ENCODE measurements at places on chromosomes 1 and 21. TPM values are rescaled to one million over a fixed set of nuclear protein-coding genes. Genes with fewer than 3 reads are reported as not detected.
A peak's percentile ranks its signal among the peaks of the same experiment; 100 is the strongest.

PRRX1 gene
- 356 TPM for polyA plus RNA-seq

LEMD1 gene
- not detected for polyA plus RNA-seq

LCE3E gene
- not detected for polyA plus RNA-seq

LAMC2 gene
- 0.15 TPM for polyA plus RNA-seq

RAB42 gene
- 5.5 TPM for polyA plus RNA-seq

HSD3B1 gene
- not detected for polyA plus RNA-seq

HSD3B2 gene
- polyA plus RNA-seq: not detected

RORC gene
- polyA plus RNA-seq: 0.03 TPM

PLEKHN1 gene
- not detected for polyA plus RNA-seq

NTNG1 gene
- 0.03 TPM for polyA plus RNA-seq

NPL gene
- polyA plus RNA-seq: 2.5 TPM

DNA sequence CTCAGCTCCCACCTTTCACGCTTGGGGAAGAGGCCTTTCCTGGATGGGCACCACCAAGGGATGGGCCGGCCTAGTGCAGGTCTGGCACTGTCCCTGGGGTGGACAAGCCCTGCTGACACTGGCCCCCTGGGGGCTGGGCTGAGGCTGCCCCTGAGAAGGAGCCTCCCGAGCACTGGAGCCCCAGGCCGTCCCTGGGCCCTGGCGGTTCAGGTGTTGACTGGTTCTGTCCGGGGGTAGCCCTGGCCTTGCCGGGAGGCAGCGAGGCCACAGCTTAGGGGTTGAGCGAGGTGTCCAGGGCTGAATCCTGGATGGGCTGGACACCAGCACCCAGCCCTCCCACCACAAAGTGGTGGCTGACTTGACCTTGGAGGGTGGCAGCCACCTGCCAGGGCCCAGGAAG is 49.7 kb upstream of the ACTRT2 start:
- DNase-seq: no peak

GRCh38 chr1:8597455-8597854 is 220.0 kb downstream of the RERE start:
- DNase-seq: peak; percentile 24

DNA sequence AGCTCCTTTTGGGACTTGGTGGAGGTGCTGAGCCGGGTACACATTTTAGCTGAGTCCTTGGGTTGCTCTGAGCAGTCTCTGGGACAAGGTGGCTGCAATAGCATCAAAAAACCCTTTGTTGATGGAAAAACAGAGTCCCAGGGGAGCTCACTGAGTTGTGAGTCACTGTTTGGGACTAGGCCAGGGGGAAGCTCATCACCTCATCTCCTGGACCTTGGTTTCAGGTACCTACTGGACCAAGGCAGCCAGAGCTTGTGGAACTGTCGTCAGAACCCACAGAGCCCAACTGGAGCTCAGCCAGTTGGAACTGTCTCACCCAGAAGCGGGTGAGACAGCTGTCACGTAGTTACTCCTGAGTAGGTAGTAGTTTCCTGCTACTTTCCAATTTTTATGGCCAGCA is 146.7 kb downstream of the HLX start:
- no peak for DNase-seq

GRCh38 chr1:198669023-198669698 is 30.3 kb downstream of the PTPRC start:
- DNase-seq: peak; percentile 22

GRCh38 chr21:34022627-34023335 is 50.6 kb upstream of the MRPS6 start:
- DNase-seq: no peak

DNA sequence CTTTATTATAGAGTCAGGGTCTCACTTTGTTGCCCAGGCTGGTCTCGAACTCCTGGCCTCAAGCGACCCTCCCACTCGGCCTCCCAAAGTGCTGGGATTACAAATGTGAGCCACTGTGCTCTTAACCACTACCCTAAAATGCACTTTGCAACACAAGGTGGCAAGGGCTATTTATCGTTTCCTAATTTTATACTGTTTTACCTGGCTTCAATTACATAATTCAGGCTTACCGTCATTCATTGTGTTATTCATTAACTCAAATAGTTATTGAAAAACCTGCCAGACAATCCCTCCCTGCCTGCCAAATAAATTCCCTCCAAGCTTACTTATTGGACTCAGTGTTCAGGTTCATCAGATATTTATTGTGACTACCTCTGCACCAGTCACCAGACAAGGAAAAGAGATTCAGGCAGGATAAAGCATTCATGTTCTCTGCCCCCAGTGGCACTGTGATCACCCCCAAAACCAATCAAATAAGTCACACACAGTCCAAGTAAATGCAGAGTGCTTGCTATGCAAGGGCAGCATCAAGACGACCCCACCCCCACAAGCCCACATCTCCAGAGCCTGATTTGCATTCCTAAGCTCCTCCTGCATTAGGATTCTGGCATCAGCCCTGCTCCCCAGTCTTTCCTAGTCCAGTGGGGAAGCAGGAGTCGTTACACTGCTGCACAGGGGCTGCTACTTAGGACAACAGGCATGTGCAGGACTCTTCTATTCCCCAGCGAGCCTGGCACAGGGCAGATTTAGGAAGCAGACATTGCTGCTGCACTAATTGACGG is 8.1 kb downstream of the PAQR7 start:
- no peak for DNase-seq

GRCh38 chr1:43934101-43934985 is 742 bp downstream of the ARTN start:
- DNase-seq: peak; percentile 96

- DNase-seq: no peak
Observed at GRCh38 chr1:234743791-234744611, 134.0 kb upstream of the IRF2BP2 start.

DNA sequence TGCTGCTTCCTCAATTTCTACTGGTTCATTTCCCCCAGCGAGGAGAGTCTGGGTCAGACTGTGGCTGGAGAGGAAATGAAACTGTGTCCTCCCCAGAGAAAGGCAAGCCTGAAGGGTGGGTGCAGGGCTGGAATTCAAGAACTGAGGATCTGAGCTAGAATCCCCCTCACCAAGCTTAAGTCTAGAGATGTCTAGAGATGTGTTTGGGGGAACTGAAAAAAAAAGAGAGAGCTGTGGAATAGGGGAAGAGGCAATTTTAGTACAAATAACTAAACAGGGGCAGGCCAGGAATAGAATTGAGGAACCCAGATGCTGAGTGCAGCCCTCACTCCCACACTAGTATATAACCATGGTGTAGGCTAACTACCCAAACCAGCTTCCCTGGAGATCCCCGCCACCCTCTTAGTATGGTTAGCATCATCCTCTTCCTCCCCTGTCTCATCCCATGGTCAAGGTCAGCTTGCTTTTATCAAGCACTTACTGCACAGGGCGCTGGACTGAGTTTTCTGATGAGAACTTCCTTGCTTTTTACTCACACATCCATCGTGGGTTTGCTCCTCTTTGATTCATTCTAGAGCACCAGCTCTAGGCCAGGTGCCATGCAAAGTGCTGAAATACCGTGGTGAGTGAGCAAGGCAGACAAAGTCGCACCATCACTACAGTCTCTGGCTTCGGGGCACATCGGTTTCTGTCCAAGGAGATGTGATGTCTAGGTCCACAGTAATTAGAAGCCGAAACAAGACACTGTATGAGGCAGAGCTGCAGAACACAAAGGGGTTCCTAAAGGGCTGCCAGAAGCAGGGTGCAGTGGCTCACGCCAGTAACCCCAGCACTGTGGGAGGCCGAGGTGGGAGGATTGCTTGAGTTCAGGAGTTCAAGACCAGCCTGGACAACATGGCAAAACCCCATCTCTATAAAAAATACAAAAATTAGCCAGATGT is 112.9 kb upstream of the IPO9 start:
- DNase-seq: no peak

DNA sequence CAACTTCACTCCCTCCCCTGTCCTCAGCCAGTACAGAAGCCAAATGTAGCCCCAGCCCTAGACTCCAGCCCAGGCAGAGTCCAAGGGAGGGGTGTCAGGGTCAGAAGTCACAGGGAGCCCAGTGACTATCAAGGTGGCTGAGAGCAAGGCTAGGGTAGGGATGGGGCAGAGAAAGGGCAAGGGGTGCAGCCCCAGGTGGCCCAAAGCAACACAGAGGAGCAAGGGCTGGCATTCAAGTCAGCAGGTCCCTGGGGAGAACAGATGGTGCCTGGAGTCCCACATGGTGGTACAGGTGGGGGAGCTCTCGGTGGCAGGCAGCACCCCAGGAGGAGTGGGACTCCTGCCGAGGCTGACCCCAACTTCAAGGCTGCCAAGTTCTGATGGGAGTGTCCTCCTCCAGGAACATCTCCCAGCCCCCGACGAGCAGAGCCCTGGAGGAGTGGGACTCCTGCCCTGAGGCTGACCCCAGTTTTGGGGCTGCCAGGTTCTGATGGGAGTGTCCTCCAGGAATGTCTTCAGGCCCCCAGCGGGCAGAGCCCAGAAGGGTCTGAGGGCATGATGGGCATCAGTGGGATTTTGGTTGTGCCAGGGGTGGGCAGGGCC is 3.7 kb upstream of the DVL1 start:
- DNase-seq: no peak

Measured in SK-N-SH (cell line).